ENCODE measurements at places on chromosomes 1 and 21. TPM values are rescaled to one million over a fixed set of nuclear protein-coding genes. Genes with fewer than 3 reads are reported as not detected.
A peak's percentile ranks its signal among the peaks of the same experiment; 100 is the strongest.

DNA sequence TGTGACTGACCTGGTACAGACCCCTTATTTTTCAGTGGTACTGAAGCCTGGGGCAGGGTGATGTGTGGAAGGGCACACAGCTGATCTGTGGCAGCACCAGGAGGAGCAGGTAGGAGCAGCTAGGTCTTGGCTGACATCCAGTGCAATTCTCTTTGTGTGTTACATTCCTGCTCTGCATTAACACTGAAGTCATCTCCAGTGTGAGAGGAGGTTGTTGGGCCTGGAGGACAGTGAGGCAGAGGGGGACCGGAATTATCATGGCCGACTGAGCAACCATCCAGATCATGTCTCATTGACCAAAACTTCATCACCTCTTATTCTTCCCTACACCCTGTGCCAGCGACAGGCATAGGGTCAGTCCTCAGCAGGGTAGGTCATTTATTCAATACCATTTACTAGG is 1.5 kb downstream of the SLAMF8 start:
- DNase-seq: no peak

DNA sequence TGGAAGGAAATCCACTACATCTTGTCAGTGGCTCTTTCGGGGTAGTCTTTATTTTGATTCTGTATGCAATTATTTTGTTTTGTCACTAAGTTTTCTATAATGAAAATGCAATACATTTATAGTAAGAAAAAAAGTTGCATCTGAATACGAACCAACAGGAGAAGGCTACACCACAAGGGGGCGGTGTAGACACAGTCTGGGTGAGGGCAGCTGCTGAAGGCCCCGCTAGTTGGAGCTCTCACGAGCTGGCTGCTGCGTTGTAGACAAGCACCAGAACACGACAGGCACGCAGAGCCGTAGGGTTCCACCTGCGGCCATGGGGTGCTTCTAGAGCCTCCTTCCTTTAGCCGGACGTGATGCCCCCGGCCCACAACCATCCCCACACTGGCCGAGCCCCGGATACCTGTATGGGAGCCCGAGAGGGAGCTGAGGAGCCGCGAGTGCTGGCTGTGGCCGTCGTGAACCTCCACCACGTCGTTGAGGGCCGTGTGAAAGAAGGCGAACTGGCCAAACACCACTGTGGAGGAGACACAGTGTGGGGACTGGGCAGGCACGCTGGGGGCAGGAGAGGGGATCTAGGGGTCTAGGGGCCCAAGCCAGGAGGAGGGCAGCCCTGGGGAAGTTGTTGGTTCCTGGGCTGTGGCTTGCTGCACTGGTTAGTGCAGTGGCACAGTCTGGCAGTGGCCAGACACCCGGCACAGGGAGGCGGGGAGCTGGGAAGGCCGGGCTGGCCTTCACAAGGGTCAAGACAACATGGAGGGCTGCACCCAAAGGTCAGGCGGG is 160.8 kb downstream of the ZSCAN20 start:
- peak; percentile 75 for DNase-seq

DNA sequence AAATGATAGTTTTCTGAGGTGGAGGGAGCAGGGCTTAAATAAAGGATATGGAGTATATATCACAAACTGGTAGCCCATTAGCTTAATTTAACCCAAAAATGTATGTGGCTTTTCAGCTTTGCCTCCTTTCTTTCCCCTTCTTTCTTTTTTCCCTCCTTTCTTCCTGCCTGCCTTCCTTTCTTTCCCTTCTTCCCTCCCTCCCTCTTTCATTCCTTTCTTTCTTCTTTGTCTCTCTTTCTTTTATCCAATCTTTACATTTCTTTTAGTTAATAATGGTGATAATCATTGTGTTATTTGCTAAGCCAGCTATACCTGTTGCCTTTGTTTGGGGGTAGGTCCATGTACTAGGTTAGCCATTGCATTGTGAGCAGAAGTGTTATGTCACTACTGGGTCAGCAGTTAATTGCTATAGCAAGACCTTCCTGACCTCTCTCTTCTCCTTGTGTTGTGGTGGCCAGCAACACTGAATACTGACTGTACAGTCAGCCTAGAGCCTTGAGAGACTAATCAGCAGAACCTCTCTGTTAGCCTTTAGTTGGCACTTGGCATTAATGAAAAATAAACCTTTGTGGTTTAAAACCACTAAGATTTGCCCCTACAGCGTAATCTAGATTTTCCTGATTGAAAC is 5.1 kb downstream of the GORAB start:
- DNase-seq: no peak

GRCh38 chr1:41003640-41004220 is 17.8 kb downstream of the SLFNL1 start:
- DNase-seq: peak; percentile 99

DNA sequence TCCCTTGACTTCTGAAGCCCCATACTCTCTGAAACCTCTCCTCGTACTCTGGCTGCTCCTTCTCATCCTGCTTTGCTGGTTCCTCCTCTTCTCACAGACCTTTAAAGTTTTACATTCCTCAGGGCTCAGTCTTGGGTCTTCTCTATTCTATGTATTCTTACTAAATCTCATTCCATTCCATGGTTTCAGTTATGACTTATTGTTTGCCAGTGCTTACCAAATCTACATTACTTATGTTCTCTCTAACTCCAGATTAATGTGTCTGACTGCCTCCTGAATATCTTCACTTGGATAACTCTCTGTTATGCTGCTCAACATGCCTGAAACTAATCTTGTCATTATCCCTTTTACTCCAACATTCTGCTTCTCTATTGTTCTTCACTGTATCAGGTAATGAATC is 5.4 kb upstream of the SLC35D1 start:
- no peak for DNase-seq

- no peak for DNase-seq
Observed at GRCh38 chr1:78668427-78668826, 18.8 kb downstream of the IFI44 start.

- no peak for DNase-seq
Observed at GRCh38 chr1:59328353-59328752, 31.5 kb downstream of the FGGY start.

- DNase-seq: peak; percentile 48
Observed at GRCh38 chr1:109613361-109614147, 5.9 kb downstream of the GNAT2 start.

DNA sequence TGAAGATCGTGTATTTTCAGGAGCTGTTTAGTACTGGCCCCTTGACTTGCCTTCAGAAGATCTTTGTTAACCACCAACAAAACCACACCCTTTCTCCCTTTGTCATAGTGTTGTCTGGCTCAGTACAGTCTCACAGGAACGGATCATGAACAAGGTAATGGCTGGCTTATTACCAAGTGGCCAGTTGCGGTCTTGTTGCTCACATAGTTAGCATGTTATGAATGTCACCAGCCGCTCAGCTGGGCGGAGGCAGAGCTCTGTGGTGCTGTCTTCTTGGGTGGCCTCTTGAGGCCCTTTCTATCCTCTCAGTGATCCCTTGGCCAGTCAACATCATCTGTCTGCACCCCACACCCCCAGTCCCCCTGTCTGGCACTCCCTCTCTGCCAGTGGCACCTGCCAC is 21.4 kb downstream of the CNIH3 start:
- DNase-seq: peak; percentile 98

GRCh38 chr21:46286648-46287002 is 483 bp downstream of the YBEY start:
- no peak for DNase-seq

- no peak for DNase-seq
Observed at GRCh38 chr1:224432146-224432545, 2.5 kb downstream of the WDR26 start.

DNA sequence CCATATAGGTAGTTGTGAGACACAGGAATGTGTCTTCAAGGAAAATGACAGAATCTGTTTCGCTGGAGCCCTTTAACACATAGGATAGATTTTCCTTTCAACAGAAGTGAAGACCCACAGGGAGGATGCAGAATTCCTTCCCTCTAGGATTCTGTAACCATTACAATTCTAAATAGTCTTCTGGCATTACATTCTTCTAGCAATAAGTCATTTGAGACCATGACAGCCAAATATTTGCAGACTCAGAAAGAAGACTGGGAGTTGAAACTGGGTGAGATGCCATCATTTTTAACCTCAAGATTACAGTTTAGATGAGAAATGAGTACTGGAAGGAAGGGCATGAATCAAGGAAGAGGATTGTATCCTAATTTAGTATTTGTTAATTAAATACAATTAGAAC is 61.6 kb downstream of the ZBTB18 start:
- peak; percentile 85 for DNase-seq

DNA sequence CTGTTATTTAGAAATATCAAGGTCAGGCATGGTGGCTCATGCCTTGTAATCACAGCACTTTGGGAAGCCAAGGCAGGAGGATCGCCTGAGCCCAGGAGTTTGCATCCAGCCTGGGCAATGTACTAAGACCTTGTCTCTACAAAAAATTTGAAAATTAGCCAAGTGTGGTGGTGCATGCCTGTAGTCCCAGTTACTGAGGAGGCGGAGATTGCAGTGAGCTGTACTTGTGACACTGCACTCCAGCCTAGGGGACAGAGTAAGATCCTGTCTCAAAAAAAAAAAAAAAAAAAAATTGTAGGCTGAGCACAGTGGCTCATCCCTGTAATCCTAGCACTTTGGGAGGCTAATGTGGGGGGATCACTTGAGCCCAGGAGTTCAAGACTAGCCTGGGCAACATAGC is 45.3 kb downstream of the PIK3CD start:
- DNase-seq: no peak

DNA sequence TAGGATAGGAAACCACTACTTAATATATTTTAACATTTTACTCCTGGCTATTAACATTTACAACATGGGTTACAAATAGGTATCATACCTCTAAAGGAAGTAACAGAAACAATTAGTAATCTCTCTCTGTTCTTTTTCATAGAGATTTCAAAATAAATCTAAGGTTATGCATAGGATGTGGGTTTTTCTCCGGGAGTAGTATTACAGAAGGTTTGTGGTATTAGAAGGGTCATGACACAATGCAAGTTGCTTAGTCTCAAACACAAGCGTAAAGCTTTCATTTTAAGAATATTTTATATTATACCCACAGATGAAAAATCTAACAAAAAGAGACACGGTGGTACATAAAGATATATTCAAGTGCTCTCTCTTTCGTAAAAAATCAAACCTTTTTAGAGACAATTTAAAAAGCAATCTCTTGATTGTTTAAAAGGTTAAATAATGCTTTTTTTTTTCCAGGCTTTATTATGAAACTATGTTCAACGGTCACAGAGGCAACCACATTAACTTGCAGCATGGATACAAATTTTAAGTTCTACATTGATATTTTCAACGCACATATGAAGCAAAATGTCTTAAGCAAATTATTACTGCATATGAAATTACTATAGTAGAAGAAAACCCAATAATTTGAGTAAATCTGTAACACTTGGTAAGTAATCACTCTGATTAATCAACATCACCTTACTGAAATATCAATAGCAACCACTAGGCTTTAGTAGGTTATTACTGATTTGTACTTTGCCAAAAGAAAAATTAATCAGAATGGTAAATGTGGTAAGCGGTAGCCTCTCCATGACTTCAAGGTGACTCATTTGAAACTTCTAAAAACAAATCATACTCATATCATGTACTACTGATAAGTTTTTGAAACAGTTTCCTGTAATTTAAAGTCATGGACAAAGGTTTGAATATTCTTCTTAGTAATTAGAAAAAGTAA is 97.4 kb upstream of the GFI1 start:
- DNase-seq: peak; percentile 62

DNA sequence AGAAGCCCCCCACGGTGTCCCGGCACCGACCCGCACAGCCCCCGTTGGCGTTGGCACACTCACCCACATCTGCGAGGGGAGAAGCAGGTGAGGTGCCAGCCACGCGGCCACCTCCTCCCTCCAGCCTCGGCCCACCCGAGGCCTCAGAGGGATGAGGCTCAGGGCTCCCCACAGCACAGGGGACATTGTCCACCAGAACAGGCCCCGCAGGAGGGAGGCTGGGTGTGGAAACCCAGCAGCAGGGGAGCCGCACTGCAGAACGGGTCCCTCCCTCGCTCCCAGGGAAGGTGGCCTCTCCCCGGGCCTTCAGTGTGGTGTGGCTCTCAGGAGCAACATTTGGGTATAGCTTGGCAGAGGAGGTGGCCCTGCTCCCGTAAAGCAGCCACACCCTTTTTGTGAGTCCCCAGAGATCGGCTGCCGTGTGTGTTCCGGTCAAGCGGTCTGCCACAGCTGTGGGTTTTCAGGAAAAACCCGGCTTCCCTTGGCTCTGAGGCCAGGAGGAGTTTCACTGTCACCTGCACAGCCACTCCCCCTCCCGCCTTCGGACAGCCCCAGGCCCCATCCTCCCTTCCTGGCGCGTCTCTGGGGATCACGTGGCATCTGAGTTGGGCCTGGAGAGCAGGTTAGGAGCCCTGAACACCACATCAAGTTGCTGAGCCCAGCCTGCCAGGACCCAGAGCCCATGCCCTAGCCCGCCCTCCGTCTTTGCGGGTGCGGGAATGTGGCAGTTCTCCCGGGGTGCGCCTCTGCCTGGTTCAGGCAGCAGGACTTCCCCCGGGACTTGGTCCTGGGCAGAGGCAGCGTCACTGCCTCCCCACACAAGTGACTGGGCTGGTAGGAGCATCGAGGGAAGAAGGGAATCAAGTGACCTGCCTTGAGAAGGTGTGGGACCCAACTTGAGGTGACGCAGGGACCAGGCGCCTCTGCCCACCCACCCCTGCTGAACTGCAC is 64.0 kb downstream of the MEGF6 start:
- DNase-seq: no peak

- DNase-seq: peak; percentile 90
Observed at GRCh38 chr1:151457911-151458801, 1.1 kb downstream of the POGZ start.

DNA sequence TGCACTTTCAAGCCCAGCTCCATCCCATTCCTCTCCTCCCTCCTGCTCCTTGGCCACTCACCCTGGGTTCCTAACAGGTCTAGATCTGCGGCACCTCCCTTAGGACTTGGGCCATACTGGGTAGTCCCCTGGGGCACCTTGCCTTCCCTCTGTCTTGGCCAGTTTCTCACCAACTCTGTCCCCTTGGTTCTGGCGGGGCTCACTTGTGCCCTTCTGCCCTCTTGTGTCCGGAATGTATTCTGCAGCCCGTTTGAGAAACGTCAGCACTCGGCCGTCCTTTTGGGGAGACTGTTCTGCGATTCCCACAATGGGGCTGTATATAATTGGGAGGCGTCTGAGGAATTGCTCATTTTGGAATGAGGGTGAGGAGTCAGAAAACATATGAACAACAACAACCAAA is 162.4 kb downstream of the ZSCAN20 start:
- DNase-seq: peak; percentile 11

The LCK gene
- not detected for total RNA-seq

The RHEX gene
- total RNA-seq: not detected

The NUAK2 gene
- 6.0 TPM for total RNA-seq

The AADACL3 gene
- not detected for total RNA-seq

The C21orf58 gene
- total RNA-seq: 5.2 TPM

The CD1D gene
- total RNA-seq: not detected

The SYTL1 gene
- 0.21 TPM for total RNA-seq

The SLC16A4 gene
- 17.2 TPM for total RNA-seq
